ENCODE measurements at places on chromosomes 1 and 21.

DNA sequence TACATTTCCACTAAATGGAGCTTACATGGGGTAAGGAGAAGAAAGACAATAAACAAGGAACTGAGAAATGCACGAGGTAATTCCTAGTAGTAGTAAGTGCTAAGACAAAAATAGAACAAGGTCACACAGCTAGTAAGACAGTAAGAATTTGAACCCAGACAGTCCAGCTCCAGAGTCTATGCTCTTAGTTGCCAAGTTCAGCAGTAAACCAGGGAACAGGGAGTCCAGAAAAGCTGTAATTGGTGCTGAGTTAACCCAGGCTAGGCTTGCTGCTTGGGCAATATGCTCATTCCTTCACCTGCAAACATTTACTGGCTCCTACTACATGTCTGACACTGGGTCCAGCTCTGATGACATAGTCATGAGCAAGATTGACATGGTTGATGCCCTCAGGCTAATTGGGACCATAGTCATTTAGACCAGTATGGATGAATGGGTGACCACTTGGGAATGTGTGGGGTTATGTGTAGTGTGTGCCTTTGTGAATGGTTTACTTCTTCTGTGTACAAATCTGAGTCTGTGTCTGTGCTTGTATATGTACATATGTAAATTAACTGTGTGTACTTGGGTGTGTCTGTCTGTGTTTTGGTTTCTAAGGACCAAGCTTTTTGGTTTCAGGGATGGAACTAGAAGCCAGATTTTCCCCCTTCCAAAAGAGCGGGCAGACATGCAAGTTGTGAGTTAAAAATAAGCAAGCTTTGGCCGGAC lies 2.0 kb downstream of the GPX7 start:
- DNase-seq, result no peak

DNA sequence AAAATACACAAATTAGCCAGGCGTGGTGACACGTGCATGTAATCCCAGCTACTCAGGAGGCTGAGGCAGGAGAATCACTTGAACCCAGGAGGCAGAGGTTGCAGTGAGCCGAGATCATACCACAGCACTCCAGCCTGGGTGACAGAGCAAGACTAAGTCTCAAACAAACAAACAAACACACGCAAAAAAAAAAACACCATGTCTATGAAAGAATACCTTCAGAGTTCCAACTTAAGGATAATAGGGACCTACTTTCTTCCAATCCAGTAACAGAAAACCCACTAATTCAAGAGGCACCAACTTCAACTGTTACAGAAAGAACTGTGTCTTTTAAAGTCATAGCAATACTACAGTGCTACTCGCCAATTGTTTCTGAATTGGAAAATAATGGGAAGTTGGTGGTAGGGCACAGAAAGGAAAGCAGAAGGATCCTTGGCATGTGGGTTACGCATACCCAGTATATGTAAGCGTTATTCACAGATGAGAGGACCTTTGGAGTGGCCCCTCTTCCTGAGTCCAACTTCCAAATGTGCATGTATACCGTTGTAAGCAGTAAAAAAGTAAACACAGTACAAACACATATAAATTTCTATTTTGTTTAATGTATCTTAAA lies 87.0 kb downstream of the ACBD6 start:
- no peak for DNase-seq

DNA sequence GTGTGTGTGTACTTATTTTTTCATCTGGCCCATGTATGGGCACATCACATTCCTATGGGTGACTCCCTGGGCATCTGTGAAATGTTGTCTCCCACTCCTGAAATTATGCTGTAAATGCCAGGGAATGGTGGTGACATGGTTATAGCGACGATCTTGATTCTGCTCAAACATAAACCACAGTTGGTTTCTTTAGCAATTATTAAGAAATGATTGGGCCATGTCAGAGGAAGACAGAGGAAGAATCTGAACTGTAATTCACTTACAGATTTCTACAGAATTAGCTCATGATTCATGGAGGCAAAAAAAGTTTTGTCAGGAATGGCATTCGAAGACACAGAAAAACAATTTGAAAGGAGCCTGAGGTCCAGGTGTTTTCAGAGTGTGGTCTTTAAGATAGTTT lies 25.8 kb upstream of the KCNE1 start:
- no peak for DNase-seq

GRCh38 chr1:40853113-40853884 lies 8.9 kb downstream of the CITED4 start:
- DNase-seq, result no peak

DNA sequence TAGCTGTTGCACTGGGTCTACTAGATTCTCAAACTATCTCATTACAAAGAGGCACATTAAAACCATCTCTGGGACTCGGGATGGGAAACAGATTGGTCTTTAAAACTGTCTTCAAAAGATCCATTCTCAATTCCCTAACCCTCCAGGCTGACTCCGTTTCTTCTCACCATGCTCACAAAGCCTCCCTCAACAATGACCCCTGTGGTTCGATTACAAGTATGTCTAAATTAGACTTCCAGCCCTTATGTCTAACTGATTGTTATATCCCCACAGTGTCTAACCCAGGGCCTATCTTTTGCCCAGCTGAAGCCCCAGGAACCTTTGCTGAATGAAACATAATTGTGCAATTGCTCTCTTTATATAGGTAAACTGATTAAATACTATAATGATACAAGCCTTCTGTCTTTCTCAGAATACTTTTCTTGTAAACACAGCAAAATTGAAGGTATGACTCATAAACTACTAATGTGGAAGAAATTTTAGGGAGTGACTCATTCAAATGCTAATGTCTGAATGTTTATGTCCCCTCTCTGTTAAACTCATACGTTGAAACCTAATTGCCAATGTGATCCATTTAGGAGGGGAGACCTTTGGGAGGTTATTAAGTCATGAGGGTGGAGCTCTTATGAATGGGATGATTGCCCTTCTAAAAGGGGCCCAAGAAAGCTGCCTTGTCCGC lies 65.6 kb upstream of the DAB1 start:
- no peak for DNase-seq

DNA sequence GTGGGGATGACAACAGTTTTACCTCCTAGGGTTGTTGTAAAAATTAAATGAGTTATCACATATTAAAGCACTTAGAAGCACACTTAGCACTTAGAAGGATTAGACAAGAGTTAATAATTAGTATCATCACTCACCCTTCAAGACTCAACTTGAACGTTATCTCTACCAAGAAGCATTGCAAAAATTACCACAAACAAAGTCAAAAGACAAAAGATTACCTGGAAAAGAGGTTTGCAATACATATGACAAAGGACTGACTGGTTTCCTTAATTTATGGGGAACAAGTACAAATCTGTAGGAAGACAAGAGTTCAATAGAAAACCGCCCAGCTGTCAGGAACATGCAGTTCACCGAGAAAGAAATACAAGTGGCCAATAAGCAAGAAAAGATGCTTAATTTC lies 93.3 kb upstream of the ATP1A1 start:
- DNase-seq, result no peak

GRCh38 chr1:156705918-156706656 lies 704 bp upstream of the CRABP2 start:
- DNase-seq, result peak; percentile 30

DNA sequence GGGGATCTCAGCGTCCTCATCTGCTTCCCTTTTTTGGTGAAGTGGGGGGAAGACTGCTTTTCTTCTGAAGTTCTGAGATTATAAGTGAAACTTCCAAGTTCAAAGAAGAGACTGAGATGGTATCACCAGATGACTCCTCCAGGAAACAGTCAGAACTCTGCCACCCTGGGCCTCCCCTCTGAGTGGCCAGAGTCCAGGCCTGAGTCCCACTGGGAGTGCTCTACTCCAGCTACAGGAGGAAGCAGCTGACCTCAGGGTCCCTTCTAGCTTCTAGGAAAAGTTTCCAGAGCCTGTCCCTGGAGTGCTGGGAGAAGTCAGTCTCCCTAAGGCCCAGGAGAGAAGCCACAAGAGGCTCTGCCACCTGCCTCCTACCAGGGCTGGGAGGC lies 104.7 kb downstream of the CASZ1 start:
- DNase-seq, result no peak

DNA sequence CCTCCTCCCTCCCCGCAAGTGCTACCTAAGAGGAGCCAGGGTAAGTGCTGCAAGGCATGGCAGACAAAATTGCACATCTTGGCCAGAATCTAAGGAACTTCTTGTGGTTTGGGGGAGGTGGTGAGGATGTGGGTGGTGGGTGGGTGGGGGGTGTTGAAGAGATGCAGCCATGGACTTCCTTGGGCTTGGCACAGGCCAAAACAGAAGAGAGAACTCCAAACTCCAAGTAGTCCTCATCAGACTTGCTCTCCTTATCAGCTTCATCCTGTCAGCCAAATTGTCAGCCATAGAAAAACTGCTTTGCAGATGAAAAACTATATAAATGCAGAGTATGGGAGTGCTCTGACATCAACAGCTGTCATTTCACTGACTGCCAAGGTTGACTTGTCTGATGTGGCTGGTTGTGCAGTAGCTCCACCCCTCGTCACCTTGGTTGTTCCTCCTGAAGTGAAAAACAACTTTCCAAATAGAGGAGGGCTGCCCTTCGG lies 7.1 kb downstream of the AMIGO1 start:
- no peak for DNase-seq

DNA sequence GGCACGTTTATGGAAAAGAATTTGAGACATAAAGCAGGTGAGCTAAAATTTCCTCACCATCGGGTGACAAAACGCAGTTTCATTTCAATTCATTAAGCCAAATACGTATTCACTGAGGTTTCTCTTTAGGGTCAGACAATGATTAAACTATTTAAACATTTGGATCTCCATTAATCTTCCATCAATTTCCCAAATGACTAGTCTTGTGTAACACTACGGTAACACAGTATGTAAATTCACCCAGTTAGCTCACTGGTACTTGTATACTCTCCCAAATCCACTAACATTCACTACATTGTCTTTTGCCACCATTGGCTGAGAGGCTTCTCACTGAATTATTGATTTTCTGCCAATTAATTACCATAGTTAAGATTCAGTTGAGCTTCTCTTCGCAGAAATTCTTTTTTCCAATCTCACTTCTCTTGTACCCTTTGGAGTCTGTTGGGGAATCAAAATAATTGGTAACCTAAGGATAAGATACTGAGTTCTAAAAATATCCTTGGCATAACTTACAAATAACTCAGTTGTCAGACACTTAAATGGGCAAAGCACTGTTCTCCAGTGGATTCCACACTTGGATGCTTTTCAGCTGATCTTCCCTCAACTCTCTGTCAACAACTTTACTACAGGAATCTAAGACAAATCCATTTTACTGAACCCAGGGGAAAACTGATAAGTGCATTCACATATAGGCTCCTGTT lies 40.7 kb downstream of the SIPA1L2 start:
- DNase-seq, result no peak

DNA sequence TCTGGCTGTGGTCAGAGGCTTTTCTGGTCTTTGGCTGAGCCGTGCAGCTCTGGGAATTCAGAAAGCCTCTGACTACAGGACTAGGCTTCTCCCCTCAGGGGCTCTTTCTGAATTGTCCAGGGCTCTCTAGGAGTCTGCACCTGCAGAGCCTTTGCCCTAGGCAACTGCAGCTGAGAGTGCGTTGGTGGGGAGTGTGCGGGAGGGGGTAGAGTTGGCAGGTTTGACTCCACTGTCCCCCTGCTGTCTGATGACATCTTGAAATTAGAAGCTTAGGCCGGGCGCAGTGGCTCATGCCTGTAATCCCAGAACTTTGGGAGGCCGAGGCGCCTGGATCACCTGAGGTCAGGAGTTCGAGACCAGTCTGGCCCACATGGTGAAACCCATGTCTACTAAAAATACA lies 32.9 kb downstream of the KIAA1614 start:
- DNase-seq, result no peak

- DNase-seq, result peak; percentile 20
Measured at GRCh38 chr1:59020151-59020997, 236.5 kb upstream of the JUN start.

GRCh38 chr1:226875641-226876295 lies 5.4 kb downstream of the PSEN2 start:
- no peak for DNase-seq

DNA sequence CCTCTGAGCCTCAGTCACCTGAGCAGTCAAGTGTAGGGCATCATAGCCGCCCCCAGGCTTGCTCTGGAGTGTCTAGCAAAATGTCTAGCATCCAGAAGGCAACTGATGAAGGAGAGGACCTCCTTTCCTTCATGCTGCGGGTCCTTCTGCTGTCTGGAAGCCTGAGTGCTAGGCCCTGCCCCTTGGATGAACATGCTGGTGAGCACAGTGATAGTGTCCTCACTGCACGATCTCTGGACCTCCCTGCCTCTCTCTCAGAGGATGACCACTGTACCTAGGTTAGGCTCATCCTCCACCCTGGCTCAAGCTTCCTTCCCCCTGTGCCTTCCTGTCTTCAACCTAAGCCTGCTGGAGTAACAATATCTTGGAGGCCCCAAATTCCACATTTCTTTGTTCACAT lies 128.6 kb downstream of the TENT5C start:
- no peak for DNase-seq

DNA sequence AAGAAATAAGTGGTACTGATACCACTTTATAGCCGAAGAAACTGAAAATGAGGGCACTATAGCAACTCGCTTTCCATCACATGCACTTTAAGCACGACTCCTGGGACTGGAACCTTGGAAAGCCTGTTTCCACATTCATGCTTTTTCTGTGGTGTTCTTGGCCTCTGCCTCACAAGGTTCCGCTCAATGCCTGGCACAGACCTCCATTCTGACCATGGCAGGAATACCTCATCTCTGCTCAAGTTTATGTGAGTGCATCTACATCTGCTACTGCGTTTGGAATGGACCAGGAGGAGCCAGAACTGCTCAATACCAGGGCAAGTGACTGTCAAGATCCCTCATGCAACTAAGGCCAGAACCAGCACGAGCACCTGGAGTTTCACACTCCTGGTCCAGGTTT lies 11.6 kb downstream of the NGF start:
- DNase-seq, result no peak

GRCh38 chr1:245155272-245156040 lies 671 bp downstream of the KIF26B start:
- no peak for DNase-seq

- DNase-seq, result no peak
Measured at GRCh38 chr21:45934554-45934953, 47.0 kb upstream of the COL6A1 start.

DNA sequence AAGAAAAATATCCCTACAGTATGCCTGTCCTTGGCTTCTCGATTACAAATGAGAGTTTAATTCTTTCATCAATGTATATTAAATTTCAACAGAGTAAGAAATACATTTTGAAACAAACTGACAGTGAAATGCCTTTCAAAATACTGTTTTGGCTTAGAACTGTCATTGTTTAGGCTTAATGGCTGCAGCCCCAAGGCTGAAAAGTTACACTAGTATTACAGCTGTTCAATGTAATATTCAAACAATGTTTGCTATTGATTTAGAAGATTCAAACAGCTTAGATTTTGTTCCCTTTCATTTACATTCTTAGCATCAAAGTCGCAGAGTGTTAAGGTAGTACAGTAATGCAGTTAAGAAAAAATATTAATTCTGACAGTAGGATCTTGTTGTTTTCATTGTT lies 882.9 kb upstream of the ADGRL2 start:
- no peak for DNase-seq

- DNase-seq, result no peak
Measured at GRCh38 chr1:118961156-118961555, 27.0 kb downstream of the TBX15 start.

- DNase-seq, result no peak
Measured at GRCh38 chr1:103525114-103525606, 339 bp upstream of the RNPC3 start.

- no peak for DNase-seq
Measured at GRCh38 chr1:109653306-109653705, 2.6 kb upstream of the GSTM4 start.

- DNase-seq, result no peak
Measured at GRCh38 chr1:8560611-8561544, 243.0 kb downstream of the SLC45A1 start.

GRCh38 chr1:228812961-228813360 lies 77.7 kb downstream of the RHOU start:
- DNase-seq, result no peak
